ENCODE measurements at places on chromosomes 13 and 19. TPM values are rescaled to one million over a fixed set of nuclear protein-coding genes. Genes with fewer than 3 reads are reported as not detected.
A peak's percentile ranks its signal among the peaks of the same experiment; 100 is the strongest.

IZUMO2 gene
- not detected for total RNA-seq

SULT2A1 gene
- 0.15 TPM for total RNA-seq

CCDC124 gene
- 35.5 TPM for total RNA-seq

- no peaks in the 10 kb centered on the region for H3K27me3 ChIP-seq
- H3K4me3 ChIP-seq: peak within 1 kb of the TSS; percentile 61
- DNase-seq: peak; percentile 96
These were observed at the start of gene ZSCAN22 for GRCh38 chr19:58326914-58327726. TSS of gene ZSCAN22 (plus strand) at chr19:58326994. CDS start at chr19:58334803, 7,809 bp downstream.

DNA sequence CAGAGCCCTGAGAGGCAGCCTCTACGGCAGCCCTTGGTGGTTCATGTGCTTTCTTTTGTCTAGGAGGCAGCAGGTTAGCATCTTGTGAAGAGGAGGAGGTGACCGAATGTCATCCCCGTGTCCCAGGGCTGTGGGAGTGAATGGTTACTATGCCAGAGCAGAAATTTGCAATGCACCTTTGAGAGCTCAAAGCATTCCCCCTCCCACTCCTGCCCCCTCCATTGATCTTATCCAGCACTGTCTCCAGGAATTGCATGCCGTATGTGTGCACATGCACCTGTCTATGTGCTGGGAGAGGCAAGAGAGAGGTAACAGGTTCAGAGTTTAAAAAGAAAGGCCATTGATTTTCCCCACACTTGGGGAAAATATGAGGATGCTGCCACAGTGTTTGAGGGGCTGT lies 10.2 kb downstream of the RASL11A start:
- H3K27ac ChIP-seq: no peak overlapping the region
- H3K36me3 ChIP-seq: no peaks in the 10 kb centered on the region
- DNase-seq: no peak
- no peaks in the 10 kb centered on the region for H3K27me3 ChIP-seq
- H3K4me1 ChIP-seq: no peaks in the 10 kb centered on the region

DNA sequence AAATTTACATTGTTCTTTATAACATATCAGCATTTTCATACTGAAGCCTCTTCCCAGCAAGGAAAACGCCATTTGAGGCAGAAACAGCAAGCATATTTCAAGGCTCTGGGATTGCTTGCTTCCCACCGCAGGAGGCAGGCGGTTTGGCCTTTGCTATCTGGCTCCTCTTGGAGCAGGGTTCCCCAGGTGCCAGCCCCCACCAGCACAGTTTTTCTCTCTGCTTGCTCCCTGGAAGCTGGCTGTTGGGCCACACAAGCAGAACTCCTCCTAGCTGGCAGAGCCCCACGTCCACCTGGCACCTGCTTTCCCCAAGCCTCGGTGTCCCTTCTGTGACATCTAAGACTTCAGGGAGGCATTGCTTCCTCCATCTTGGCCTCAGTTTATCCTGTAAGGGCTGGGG lies 16.7 kb downstream of the GATAD2A start:
- H3K27me3 ChIP-seq: no peaks in the 10 kb centered on the region
- H3K4me1 ChIP-seq: peaks cover 6% of the 10 kb centered on the region
- no peak overlapping the region for H3K4me3 ChIP-seq
- no peaks in the 10 kb centered on the region for H3K36me3 ChIP-seq
- no peak overlapping the region for H3K27ac ChIP-seq

- H3K36me3 ChIP-seq: no peaks in the 10 kb centered on the region
- no peaks in the 10 kb centered on the region for H3K4me1 ChIP-seq
- H3K27me3 ChIP-seq: no peaks in the 10 kb centered on the region
- H3K27ac ChIP-seq: no peak overlapping the region
These were observed 934.8 kb upstream of the SPRY2 start for GRCh38 chr13:81275666-81276258.

- H3K27ac ChIP-seq: no peak overlapping the region
- H3K36me3 ChIP-seq: no peaks in the 10 kb centered on the region
- no peaks in the 10 kb centered on the region for H3K4me1 ChIP-seq
- no peak overlapping the region for H3K4me3 ChIP-seq
- no peaks in the 10 kb centered on the region for H3K27me3 ChIP-seq
These were observed 7.6 kb downstream of the LYPD3 start for GRCh38 chr19:43457809-43458208.

GRCh38 chr13:37709318-37709717 lies 110.8 kb upstream of the POSTN start:
- H3K27ac ChIP-seq: no peak overlapping the region
- no peak for DNase-seq
- no peak overlapping the region for H3K4me3 ChIP-seq
- H3K36me3 ChIP-seq: no peaks in the 10 kb centered on the region
- no peaks in the 10 kb centered on the region for H3K27me3 ChIP-seq
- peaks cover 4% of the 10 kb centered on the region for H3K4me1 ChIP-seq

VSIG10L gene
- 0.57 TPM for total RNA-seq

DNA sequence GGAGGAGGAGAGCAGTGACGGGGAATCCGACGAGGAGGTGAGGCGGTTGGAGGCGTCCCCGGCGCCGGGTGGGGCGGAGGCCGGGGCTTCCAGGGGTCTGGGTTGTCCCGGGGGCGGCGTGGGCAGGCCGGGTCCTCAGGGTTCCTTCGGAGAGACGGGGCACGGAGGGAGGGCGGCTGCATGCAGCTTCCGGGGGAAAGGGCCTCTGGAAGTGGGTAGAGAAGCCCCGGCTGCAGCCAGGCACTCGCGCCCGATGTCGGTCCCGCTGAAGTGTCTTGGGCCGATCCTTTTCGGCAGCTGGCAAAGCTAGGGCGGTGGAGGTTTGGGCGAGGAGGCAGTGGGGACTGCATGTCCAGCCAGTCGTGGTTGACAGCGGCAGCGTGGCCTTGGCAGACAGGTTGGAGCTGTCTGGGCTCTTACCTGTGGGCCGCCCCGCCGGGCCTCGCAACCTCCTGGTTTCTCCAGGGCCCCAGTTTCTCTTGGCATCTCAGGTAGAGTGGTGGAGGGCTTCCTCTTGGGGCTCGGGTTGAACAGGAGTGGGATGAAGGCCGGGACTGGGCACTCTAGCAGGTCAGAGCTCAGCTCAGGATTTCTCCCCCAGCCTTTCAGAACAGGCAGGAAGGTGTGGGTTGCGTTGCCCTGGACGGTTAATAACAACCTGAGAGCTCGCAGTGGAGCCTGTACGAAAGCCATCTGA lies 690 bp downstream of the KMT2B start:
- H3K4me3 ChIP-seq: peak overlapping the region; percentile 83
- peak; percentile 18 for DNase-seq
- H3K27ac ChIP-seq: peak overlapping the region; percentile 68
- H3K27me3 ChIP-seq: no peaks in the 10 kb centered on the region
- no peaks in the 10 kb centered on the region for H3K4me1 ChIP-seq
- peaks cover under 1% of the 10 kb centered on the region for H3K36me3 ChIP-seq

MAMSTR gene
- total RNA-seq: 1.3 TPM

CBY2 gene
- total RNA-seq: not detected

- H3K27ac ChIP-seq: no peak overlapping the region
- DNase-seq: no peak
- H3K4me3 ChIP-seq: no peak overlapping the region
These were observed 1.6 kb downstream of the ZNF837 start for GRCh38 chr19:58379246-58379645.

- no peaks in the 10 kb centered on the region for H3K36me3 ChIP-seq
- no peak overlapping the region for H3K27ac ChIP-seq
- DNase-seq: no peak
- H3K4me3 ChIP-seq: no peak overlapping the region
- H3K27me3 ChIP-seq: no peaks in the 10 kb centered on the region
These were observed 148.6 kb upstream of the ZNF507 start for GRCh38 chr19:32196690-32197420.

DNA sequence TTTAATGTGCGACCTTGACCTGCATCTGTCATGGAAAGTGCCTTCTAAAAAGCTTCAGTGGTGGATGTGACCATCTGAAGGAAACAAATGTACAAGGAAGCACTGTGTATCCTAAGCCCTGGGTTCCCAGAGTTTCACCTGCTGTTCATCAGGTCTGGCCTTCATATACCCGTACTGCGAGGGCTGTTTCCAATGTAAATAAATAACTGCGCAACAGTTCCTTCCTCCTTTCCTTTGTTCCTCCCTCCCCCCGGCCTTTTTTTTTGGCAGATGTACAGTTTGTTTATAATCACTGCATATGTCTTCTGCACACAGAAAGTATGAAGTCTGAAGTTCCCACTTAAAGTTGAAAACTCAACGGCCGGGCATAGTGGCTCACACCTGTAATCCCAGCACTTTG lies 5.2 kb downstream of the FAAP24 start:
- no peak overlapping the region for H3K27ac ChIP-seq
- no peaks in the 10 kb centered on the region for H3K4me1 ChIP-seq
- no peak overlapping the region for H3K4me3 ChIP-seq
- no peaks in the 10 kb centered on the region for H3K36me3 ChIP-seq
- peak; percentile 61 for DNase-seq
- no peaks in the 10 kb centered on the region for H3K27me3 ChIP-seq
